Renal cortex interstitium (tissue), 15 donors: ENCODE measurements at places on chromosomes 1 and 21.

- DNase-seq = no peak
Observed at GRCh38 chr1:199073166-199073565, 434.3 kb downstream of the PTPRC start.

GRCh38 chr1:117621316-117621715 lies 15.5 kb downstream of the TENT5C start:
- no peak for DNase-seq

DNA sequence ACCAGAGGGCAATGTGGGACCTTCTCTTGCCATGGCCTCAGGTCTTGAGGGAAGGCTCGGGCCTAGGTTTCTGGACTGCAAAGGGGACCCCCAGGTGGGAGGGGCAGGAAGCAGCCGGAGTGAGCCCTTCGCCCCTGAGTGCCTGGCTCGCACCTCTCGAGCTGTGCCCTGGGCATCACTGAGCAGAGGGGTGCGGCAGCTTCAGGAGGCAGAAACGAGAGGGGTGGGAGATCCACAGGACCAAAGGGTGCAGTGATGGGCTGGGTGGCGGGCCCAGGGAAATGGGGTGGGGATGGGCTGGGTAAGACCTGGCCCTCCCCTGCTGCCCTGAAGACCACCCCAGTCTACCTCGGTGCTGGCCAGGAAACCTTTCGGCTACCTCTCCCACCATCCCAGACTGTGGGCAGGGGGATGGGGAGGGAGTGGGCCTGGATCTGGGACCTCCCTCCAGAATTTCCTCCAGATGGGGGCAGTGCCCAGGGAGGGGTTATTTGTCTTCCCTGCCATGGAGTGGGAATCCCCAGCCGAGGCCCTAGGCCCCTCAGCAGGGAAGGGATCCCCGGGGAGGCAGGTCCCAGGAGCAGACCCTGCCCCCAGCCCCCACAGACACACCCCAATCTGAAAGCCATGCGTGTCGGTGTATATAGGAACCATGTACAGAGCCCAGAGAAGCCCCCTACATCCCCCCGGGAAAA lies 21.3 kb downstream of the A3GALT2 start:
- DNase-seq = no peak

DNA sequence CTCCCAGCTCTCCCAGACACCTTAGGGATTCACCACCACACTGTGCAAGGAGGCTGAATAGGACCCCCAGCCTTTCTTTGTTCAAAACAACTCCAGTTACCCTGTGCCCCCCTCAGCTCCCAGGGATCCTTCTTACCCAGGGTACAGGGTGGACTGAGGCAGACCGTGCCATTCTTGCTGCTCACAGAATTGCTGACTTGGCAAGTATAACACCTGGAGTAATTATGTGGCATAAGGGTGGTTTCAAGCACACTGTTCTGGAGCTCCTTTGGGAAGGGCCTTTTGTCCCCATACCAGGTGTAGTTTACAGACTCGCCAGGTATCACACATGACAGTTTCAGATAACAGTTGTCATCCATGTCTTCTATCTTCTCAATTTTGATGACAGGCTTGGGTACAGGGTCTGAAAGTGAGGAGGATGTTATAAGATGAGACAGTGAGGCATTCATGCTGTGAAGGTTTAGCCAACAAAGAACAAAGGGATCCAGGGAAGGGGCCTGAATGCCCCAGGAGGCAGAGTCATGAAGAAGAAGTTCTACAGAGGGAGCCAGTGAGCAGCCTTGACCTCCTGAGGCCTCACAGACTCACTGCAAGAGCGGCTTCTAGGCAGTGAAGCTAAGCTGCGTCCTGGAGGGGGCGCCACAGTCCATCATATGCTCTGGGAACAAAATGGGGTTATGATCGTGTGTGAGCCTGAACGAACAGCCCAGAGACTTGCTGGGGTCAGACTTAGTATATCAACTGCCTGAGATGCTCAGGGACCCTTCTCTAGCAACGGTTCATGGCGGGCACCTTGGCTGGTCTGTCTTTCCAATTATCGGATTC lies 30.3 kb downstream of the CD48 start:
- DNase-seq = no peak

DNA sequence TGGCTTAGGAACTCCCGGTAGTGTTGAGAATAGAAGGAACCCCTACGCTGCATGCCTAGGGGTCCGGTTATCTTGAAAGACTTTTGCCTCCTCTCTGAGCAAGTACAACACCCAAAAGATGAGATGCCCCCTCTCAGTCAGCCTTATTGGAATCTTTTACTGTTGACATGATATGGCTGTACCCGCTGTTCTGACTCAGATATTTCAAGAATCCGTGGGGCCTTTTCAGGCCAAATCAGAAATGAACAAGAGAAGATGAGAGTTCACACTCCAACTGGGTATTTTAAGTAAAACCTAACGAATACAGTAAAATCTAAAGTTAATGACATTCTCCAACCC lies 164.2 kb downstream of the PPIAL4G start:
- DNase-seq = no peak

DNA sequence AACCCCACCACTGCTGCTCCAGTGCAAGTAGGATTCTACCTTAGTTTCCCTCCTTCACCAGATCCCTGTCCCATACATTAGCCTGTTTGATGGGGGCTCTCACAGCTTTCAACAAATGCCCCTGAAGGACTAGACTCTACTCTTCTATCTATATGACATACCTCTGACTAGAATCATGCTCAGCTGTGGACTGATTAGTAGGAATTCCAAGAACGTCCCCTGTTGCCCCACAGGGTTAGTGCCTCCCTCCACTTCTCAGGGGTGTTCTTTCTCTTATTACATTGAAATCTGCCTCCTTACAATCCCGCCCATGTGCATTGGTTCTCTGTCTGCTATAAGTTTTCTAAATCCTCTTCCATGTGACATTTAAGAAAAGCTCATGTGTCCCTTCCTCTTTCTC lies 375.9 kb upstream of the DUSP10 start:
- no peak for DNase-seq
